Large intestine (tissue), 12 donors: ENCODE measurements at places on chromosomes 6 and 20.

- DNase-seq = no peak
These were observed 57.4 kb upstream of the CCDC167 start for GRCh38 chr6:37556881-37557644.

DNA sequence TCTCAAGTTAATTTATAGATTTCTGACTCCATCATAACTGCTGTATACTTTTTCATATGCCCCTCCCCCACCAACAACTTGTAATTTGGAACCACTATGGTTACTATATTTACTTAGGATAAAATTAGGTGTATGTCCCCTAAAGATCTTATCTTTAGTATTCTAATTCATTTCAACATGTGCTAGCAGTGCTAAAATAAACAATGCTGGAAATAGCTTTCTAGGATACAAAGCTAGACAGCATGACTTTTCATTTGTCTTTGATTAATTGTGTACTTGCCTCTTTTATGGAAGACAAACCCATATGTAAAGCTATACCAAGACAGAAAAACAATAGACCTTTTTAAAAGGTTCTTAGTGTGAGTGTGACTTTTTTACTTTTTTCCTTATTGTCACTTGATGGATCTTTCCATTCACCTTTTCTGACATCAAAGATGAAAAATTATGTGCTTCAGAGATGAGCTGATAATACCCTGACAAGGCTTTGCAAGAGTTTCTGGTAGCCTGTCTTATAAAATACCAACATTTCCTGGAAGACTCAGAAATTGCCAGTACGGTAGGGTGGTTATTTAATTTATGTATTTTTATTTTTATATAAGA is 31.2 kb upstream of the POPDC3 start:
- DNase-seq = no peak

- DNase-seq = no peak
These were observed 245.9 kb downstream of the FARS2 start for GRCh38 chr6:5507131-5507681.

GRCh38 chr6:135631821-135632220 is 134.3 kb upstream of the AHI1 start:
- DNase-seq = no peak

GRCh38 chr6:3063733-3064700 is 4.3 kb upstream of the RIPK1 start:
- peak; percentile 99 for DNase-seq

GRCh38 chr6:43761666-43762409 is 8.2 kb upstream of the VEGFA start:
- DNase-seq = no peak

- no peak for DNase-seq
These were observed 141.3 kb upstream of the MYLIP start for GRCh38 chr6:15987569-15987968.

GRCh38 chr6:155324172-155324571 is 9.9 kb upstream of the TFB1M start:
- no peak for DNase-seq

- DNase-seq = no peak
These were observed 237.2 kb upstream of the PRND start for GRCh38 chr20:4484379-4484997.

GRCh38 chr6:119986934-119987549 is 637.5 kb upstream of the MAN1A1 start:
- no peak for DNase-seq

DNA sequence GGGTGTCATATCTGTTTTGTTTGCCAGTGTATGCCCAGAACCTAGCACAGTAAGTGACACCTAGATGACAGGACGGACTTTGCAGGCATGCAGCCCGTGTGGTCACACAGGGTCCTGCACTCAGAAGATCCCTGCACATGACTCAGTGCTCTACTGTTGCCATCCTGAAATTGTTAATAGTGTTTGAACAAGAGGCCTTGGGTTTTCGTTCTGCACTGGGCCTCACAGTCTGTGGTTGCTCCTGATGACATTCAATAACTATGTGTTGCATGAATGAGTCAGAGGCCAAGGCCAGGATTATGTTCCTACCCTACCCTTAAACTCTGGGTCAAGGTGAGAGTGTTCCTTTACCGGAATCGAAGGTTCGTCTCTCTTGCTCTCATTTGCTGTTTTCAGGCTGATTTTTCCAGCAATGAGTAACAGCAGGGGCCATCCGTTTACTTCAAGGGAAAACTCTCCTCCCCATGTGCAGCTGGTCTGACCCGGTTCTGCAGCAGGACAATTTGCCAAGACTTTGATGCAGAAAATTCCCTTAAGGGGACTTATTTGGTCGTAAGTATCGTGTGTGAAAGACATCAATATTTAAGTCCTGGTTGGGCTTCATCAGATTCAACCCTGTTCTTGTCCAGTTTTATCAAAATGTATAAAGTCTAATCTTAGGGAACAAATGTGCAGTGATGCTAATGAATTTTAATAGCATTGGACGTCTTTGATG is 13.0 kb upstream of the PFDN4 start:
- DNase-seq = no peak

DNA sequence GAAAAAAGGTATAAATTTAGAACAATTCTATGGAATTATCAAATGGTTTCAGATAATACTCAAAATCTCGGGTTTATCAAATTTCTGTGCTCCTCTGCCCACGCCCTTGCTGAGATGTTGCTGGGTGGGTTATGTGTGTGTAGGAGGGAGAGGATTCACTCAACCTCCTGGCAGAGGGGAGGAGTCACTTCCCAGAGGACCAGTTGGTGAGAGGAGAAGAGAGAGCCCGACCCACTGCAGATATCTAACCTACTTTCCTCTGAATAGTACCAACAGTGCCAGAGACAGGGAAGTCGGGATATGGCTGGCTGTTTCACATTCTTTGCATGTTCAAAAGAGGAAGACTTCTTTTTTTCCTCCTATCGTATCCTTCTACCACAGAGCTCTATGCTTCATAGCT is 187.1 kb upstream of the MAN1A1 start:
- DNase-seq = no peak

- DNase-seq = no peak
These were observed 204.2 kb downstream of the KCNQ5 start for GRCh38 chr6:72826037-72826436.

DNA sequence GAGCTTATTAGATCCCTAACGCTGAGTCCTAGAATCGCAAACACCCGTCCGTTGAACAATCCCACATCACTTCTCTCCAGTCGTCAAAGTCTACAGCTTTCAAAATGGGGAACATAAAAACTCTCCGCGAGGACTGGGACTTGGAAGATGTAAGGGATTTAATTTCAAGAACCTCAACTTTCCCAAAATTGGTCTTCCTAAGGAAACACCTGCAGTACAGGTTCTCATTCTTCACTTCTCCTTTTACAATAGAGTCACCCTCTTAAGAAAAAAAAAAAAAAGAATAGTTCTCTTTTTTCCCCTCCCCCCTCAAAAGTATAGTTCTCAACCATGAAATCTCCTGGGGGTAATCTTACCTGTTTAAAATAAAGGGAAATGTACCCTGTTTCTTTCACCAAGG is 6.6 kb upstream of the ZBTB22 start:
- no peak for DNase-seq

- no peak for DNase-seq
These were observed 54.7 kb downstream of the PTPRK start for GRCh38 chr6:128465368-128466343.

DNA sequence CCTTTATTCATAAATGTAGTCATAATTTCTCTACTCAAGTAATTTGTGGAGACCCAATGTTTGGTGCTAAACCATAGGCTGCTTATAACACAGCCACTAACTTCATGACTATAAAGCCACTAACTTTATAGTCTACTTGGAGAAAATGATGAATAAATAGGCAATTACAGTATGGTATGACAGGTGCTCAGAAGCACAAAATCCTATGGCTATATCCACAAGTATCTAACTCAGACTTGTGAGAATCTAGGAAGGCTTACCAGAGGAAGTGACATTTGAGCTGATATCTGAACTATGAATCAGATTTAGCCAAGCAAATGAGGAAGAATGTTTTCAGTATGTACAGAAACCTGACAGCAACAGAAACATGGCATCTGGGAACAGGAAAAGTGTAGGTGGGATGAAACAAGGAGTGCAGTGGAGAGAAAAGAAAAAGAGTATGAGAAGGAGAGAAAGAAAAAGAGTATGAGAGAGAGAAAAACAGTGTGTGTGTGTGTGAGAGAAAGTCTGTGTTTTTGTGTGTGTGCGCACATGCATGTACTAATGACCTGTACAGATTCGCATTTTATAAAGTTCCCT is 59.9 kb downstream of the REV3L start:
- DNase-seq = no peak

DNA sequence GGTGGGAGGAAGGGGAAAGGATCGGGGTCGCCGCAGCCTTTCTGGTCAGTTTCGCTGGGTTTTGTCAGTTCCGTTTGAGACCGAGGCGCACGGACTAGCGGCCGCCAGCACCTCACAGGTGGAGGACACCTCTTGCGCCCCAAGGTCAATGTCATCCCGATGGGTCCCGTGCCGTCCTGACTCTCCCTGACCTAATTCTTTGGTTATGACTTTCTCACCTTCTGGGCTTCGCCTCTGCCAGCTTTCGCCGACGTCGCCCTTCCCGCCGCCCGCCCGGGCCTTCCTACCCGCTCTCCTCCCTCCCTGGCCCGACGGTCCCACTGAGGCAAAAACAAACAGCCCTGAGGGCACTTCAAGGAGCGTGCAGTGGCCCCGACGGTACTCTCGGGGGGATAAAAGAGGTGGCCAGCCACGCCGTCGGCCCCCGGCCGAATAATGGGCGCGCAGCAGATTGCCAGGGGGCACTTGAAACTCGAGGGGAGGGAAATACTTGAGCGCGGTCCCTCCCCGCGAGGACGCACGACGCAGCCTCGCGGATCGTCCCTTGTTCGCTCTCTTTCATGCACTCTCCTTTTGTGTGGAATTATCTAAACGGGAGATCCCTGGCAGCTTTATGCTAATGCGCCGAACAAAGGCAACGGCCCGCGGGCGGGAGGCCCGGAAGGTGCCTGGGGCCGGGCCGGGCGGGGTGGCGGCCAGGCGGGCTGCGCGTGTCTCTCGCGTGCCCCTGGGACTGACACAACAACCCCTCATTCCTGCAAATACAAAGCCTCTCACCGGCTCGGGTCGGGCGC is 3.9 kb upstream of the INSM1 start:
- no peak for DNase-seq

- peak; percentile 73 for DNase-seq
These were observed 127.6 kb upstream of the RUNX2 start for GRCh38 chr6:45200510-45200909.

GRCh38 chr6:165762876-165763275 is 99.8 kb upstream of the PDE10A start:
- DNase-seq = no peak

- DNase-seq = no peak
These were observed 65.0 kb upstream of the XRN2 start for GRCh38 chr20:21237956-21238799.

GRCh38 chr6:116459927-116460326 is 1.2 kb upstream of the CALHM6 start:
- no peak for DNase-seq

DNA sequence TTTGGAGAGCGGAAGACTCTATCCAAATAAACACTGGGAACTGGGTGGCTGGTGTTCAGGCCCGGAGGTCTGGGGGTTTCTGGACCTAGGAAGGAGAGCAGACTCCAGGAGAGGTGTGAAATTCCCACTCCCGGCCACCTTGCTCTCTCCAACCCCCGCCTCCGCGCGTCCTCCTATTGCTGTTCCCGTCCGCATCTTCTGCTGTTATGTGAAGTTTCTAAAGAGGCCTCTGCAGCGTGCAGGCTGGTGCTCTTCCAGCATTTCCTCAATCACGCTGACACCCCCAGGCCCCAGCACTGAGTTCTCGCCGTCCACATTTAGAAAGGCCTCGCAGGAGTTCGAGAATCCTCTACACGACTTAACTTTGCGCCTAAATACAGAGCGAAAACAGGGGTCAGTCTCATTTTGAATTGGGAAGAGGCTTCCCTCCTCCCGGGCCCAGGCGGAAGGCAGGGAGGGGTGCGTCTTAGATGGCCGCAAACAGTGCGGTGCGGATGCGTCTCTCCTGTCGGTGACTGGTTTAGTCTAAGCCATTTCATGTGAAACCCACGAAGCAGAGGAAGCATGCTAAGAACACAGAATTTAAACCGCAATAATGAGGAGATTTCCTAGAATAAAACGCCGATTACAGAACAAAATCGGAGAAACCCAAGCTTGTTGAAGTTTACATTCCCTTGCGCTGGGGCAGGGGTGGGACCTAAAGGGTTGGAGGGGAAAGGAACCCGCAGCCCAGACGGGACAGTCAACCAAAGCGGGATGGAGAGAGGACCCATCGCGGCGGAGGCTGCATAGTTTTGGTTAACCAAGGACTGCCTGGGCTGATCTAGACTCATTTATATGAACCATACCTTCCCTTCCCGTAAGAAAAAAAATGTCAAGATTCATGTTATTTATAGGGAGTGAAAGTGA is 4.0 kb upstream of the FOXF2 start:
- peak; percentile 20 for DNase-seq

GRCh38 chr6:44043479-44044153 is 83.6 kb downstream of the MRPL14 start:
- DNase-seq = peak; percentile 56
